NCI-H748 treated with DMSO at 0.1 percent for 48 hours (cell line): ENCODE measurements at places on chromosomes 16 and 17.

DNA sequence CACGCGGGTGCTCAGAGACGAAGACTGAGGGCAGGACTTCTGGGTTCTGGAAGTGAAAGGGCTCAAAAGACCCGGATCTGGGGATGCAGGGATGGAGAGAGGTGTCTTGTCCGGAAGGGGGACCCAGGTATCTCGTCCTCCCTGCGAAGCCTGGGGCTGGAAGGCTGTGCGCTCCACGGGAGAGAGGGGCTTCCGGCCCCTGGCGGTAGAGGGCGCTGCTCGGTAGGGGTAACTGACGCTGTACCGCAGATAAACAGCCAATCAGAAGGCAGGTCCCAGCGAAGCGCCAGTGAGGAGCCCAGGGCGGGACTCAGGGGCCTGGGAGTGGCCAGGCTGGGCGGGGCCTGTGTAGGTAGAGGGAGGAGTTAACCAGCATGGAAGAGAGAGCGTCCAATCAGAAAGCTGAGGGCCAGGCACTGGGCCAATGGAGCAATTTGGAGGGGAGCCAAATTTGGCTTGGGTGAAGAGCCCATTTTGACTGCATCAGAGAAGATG lies 804 bp downstream of the TGFB1I1 start:
- peak; percentile 46 for DNase-seq

- DNase-seq = no peak
These were observed 65.7 kb upstream of the BCAR1 start for GRCh38 chr16:75317101-75317522.

- no peak for DNase-seq
These were observed 33.3 kb downstream of the NDEL1 start for GRCh38 chr17:8468980-8469379.

- no peak for DNase-seq
These were observed 28.3 kb downstream of the NLRC3 start for GRCh38 chr16:3548859-3549258.

DNA sequence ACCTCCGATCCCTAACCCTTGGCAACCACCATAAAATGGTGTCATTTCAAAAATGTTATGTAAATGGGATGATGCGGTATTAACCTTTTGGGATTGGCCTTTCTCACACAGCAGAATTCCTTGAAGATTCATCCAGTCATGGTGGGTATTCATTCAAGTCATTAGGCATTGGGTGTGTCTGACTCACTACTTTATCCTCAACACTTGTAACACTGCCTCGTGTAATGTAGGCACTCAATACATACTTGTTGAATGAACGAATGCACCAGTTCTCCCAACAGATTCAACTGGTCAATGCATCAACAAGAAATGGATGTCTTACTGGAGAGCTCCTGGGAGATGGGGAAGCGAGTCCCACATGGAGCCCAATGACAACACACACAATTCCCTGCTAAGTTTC lies 21.8 kb upstream of the GAN start:
- DNase-seq = no peak

DNA sequence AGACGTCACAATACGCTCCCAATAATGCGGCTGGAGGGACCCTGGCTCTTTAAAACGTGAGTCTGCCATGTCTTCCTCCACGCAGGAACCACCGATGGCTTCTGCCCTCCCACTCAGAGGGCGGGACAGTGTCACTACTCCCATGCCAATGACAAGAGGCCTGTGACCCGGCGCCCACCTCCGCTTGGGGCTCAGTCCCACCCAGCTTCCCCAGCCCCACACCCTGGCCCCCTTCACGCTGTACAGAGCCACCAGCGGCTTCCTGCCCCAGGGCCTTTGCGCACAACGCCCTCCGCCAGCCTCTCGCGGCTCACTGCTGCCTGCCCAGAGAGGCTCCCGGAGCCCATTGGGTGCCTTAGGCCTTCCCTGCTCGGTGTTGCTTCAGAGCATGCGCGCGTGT lies 29.5 kb upstream of the ZNF469 start:
- no peak for DNase-seq

DNA sequence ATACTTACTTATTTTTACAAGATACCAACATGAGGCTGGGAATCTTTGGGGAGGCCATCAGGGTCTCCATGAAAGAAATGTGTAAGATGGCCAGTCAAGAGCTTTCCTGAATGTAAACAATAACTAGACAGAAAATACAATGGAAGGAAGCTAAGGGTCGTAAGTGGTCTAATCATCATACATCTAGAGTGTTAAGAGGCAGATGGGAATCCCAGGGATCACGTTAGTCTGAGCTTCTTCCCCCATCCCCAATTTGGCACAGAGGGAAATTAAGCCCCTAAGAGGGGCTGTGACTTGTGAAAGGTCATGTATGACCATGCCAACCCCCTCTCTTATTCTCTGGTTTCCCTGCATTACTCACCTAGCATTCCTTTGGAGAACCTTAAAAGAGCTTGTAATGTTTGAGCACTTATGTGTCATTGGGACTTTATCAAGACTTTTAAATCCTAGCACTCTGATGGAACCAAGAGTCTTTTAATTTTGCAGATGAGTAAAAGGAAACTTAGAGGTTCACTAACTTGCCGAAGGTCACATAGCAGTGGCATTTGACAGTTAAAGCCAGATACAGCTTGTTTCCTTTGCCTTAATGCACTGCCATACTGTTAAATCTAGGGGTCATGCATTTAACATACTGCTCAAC lies 46.1 kb downstream of the DCUN1D3 start:
- no peak for DNase-seq
